ENCODE measurements at places on chromosomes 16 and 17.

GRCh38 chr17:35373984-35374765 lies 754 bp upstream of the SLFN11 start:
- peak; percentile 85 for DNase-seq

DNA sequence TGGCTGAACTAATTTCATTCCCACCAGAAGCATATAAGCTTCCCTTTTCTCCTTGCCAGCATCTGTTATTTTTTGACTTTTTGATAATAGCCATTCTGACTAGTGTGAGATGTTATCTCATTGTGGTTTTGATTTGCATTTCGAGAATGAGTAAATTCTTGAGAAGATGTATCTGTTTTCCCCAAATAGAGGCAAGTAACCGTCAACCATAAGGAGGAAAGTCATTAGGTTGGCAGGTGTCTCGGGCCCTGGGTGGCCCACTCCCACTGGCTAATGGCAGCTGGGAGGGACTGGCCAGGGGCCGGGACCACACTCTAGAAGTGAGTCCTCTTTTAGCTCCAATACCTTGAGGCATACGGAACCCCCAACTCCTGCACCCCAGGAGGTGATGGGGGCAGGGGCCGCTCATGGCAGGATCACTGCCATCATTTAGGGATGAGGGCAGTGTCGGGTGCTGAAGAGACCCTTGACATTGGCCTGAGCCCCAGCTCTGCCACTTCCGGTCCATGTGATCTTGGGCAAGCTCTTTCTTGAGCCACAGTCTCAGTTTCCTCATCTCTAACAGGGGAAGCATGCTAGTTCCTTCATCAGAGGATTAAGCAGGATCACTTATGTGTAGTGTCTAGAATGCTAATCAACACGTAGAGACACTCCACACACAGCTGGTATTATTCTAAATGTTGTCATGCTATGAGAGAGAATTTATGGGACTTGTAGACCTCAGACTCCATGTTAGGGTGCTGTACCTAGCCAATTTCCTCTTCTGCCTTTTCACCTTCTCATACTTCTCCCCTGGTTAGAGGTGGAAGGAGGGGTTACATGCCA lies 44.3 kb downstream of the RGS9 start:
- DNase-seq = no peak

- peak; percentile 44 for DNase-seq
These were observed 29.0 kb downstream of the KDM8 start for GRCh38 chr16:27232061-27232900.

- DNase-seq = no peak
These were observed 6.3 kb upstream of the ERCC4 start for GRCh38 chr16:13913374-13914292.

GRCh38 chr17:62718429-62718828 lies 89.7 kb downstream of the MARCHF10 start:
- peak; percentile 46 for DNase-seq

GRCh38 chr17:55822028-55822427 lies 71.2 kb downstream of the PCTP start:
- DNase-seq = no peak

- no peak for DNase-seq
These were observed 6.7 kb upstream of the ABCC3 start for GRCh38 chr17:50627782-50628601.

- DNase-seq = peak; percentile 38
These were observed 4.4 kb downstream of the CRLF3 start for GRCh38 chr17:30819971-30820705.

- DNase-seq = no peak
These were observed 536.8 kb downstream of the NPIPA7 start for GRCh38 chr16:16915771-16916170.

- DNase-seq = peak; percentile 29
These were observed 802 bp downstream of the CYLD start for GRCh38 chr16:50742576-50743200.

DNA sequence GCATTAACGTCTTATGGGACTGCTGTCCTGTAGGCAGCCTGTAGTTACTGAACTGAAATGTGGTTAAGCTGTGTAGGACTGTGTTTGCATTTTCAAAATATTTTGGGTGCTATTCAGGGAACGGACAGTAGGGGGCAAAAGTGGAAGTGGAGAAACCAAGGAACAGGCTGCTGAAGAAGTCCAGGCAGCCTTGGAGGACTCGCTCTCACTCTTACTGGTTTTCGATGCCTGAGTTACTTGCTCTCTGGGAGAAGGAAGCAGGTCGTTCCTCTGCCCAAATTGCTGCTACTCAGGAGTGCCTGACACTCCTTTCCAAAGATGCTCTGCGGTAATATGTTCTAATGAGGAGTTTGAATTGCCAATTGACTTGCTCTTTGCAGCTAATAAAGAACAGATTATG lies 64.5 kb upstream of the RBFOX1 start:
- no peak for DNase-seq

- peak; percentile 23 for DNase-seq
These were observed 304.7 kb downstream of the XYLT1 start for GRCh38 chr16:17166095-17166494.

- no peak for DNase-seq
These were observed 37.5 kb downstream of the SOCS3 start for GRCh38 chr17:78322327-78322857.

Data from fibroblast of the aortic adventitia (primary cell).